ENCODE measurements at places on chromosomes 5 and 9.

DNA sequence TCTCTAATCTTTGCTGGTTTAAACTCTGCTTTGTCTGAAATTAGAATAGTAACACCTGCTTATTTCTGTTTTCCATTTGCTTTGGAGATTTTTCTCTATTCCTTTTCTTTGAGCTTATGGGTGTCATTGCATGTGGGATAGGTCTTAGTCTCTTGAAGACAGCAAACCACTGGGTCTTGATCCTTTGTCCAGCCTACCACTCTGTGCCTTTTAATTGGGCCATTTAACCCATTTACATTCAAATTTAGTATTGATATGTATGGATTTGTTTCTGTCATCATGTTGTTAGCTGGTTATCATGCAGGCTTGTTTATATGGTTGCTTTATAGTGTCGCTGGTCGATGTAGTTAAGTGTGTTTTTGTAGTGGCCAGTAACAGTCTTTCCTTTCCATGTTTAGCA lies 914.7 kb downstream of the MAT2B start:
- H3K27ac ChIP-seq, result no peak overlapping the region
- H3K4me1 ChIP-seq, result no peaks in the 10 kb centered on the region
- no peaks in the 10 kb centered on the region for H3K36me3 ChIP-seq
- no peaks in the 10 kb centered on the region for H3K27me3 ChIP-seq
- no peak for DNase-seq

DNA sequence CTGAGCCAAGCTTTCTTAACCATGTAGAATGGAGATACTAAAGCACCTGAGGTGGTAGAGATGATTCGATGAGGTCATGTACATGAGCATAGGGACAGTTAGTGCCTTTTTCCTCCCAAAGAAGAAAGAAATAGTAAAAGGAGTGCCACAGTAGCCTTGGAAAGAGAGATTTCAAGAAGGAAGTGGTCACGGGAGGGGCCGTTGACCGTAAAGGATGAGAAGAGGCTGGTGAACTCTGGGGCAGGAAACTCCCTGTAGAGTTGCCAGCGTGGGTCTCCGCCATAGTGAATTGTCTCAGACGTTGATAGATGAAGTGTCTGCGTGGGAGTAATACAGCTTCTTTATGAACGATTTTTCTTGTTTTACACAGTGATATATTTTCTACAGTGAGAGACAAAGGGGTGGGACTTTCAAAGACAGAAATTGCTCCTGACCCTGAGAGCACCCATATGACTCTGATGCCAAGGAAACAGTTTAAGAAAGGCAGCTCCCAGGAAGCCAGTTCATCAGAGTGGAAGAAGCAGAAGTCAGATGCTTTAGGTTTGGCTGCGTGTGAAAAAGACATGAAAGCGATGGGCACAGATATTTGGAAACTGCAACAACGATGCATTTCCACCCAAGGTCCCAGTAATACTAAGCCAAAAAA lies 41.3 kb downstream of the UGCG start:
- no peak for DNase-seq
- no peaks in the 10 kb centered on the region for H3K27me3 ChIP-seq
- H3K4me3 ChIP-seq, result no peak overlapping the region
- H3K27ac ChIP-seq, result peak overlapping the region; percentile 49

DNA sequence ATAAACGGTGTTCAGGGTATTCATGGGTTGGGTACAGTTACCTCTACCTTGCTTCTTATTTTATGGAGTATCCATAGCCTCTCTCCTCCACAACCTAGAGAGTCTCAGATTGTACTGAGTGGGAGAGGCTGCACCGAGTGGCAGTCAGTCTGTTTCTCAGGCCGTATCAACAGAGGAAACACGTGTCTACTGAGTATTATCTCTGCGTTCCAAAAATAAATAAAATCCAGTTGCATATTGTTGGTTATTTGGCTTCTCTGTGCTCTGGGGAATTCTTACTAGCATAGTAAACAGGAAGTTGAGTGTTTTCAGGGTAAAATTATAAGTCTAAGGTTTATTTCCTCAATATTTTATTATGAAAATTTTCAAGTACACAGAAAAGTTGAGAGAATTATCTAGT lies 231.0 kb downstream of the ARHGEF28 start:
- peaks cover 9% of the 10 kb centered on the region for H3K4me1 ChIP-seq
- H3K27me3 ChIP-seq, result no peaks in the 10 kb centered on the region
- no peak overlapping the region for H3K4me3 ChIP-seq
- H3K27ac ChIP-seq, result no peak overlapping the region

GRCh38 chr9:98363644-98364043 lies 108.2 kb upstream of the TBC1D2 start:
- no peak overlapping the region for H3K27ac ChIP-seq
- H3K4me1 ChIP-seq, result no peaks in the 10 kb centered on the region
- H3K27me3 ChIP-seq, result no peaks in the 10 kb centered on the region
- no peak overlapping the region for H3K4me3 ChIP-seq
- DNase-seq, result no peak
- no peaks in the 10 kb centered on the region for H3K36me3 ChIP-seq

DNA sequence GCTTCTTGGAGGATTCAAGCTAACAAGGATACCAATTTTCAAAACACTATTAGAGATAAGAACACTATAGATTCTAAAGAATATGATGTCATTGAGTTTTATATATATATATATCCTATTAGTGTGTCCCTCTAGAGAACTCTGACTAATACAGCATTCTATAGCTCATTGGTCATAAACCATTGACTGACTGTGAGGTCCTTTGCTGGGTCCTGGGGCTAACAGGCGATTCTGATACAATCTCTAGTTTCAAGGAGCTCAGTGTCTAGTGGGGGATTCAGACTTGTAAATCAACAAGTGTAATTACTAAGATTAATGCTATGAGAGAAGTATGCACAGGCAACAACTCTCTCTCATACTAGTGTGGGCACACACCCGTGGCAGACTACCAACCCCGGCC lies 234.5 kb downstream of the DENND1A start:
- H3K36me3 ChIP-seq, result no peaks in the 10 kb centered on the region
- no peaks in the 10 kb centered on the region for H3K27me3 ChIP-seq
- DNase-seq, result no peak
- no peak overlapping the region for H3K27ac ChIP-seq
- no peaks in the 10 kb centered on the region for H3K4me1 ChIP-seq

GRCh38 chr5:176540476-176540899 lies 3.3 kb upstream of the RNF44 start:
- H3K4me3 ChIP-seq, result no peak overlapping the region
- no peaks in the 10 kb centered on the region for H3K36me3 ChIP-seq
- H3K27me3 ChIP-seq, result no peaks in the 10 kb centered on the region

Data from liver (tissue), 10 donors.